Endothelial cell of umbilical vein (primary cell): ENCODE measurements at places on chromosomes 7 and 10.
A peak's percentile ranks its signal among the peaks of the same experiment; 100 is the strongest.

DNA sequence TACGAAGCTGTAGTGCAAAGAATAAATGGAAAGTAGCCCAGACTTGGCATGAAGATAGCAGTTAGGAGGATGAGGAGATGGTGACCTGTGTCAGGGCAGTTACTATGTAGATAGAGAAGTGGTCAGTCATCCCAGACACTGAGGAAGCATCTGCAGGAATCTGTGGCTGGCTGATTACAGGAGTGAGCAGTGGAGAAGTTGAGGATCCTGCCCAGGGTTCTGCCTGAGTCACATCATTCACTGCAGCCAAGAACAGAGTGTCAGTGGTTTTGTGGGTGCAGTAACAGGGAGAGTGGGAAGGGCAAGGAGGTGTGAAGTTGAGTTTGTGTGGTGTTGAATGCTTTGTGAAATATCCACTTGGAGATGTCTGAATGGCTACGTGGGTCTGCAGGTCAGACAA lies 676.4 kb upstream of the NRP1 start:
- no peak for DNase-seq

GRCh38 chr7:5396542-5396941 lies 27.1 kb downstream of the TNRC18 start:
- DNase-seq = no peak

- no peak for DNase-seq
These were observed 105.3 kb downstream of the PPP1R3A start for GRCh38 chr7:113813471-113813870.

GRCh38 chr10:70675496-70676161 lies 3.3 kb downstream of the ADAMTS14 start:
- DNase-seq = no peak

DNA sequence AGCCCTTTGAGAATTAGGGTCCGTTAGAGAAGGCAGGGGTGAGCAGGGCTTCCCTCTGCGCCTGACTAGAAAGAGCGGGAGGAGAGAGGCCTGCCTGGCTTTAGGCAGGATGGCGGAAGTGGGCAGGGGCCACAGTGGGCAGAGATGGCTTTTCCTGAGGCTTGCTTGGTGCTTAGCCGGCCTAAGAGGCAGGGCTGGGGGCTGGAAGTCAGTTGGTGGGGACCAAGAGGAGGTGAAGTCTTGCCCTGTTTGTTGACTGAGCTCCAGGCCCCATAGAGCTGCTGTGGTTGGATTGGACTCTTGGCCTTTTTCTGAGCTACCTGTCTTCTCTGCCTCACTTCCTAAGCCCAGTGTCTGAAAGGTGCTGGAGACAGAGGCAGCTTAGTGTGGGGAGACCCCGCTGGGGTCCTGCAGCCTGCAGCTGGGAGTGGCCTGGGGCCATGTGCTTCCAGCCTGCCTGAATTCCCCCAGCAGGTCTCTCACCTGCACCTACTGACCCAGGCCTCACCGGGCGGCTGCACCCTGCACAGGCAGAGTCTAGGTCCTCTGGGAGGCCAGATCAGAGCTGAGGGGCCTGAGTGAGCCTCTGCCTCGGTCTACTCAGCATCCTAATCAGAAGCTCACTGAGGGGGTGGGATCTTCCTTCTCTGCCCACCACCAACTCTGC lies 4.8 kb downstream of the FAM241B start:
- no peak for DNase-seq

- DNase-seq = no peak
These were observed 29.6 kb downstream of the MINPP1 start for GRCh38 chr10:87534173-87534858.

DNA sequence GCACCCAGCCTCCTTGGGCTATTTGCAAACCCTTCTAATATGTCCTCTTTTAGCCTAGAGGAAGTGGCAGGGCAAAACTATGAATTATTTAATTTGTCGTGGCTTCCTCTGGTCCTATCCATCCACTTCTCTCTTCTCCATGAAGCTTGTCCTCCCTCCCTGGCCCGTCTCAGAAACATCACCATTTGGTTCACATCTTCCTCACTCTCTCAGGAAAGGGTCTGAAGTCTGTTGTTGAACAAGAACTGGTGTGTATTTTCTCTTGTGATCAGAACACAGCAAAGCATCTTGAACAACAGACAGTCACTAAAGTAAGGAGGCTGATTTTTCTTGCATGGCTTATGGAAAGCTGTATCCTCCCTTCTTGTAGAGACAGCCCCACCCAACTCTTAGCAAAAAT lies 550.1 kb upstream of the NRP1 start:
- no peak for DNase-seq

GRCh38 chr10:76080991-76081390 lies 649.6 kb downstream of the LRMDA start:
- DNase-seq = no peak

DNA sequence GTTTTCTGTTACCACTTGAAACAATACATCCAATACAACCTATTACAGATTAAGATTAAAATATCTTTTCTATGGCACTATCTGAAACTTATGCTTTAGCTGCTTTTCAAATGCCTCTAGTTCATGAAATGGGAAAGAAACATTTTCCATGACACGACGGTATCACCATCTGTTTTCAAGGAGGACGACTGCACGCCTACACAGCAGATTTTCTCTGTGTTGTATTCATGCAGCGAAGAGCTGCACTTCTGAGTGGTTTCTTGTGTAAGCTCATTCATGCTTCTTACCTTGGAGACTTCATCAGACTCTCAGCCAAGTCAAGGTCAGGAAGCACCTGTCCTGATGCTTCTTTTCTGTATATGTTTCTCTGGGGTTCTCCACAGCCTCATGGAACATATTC lies 179.2 kb downstream of the DYNC1I1 start:
- DNase-seq = no peak

DNA sequence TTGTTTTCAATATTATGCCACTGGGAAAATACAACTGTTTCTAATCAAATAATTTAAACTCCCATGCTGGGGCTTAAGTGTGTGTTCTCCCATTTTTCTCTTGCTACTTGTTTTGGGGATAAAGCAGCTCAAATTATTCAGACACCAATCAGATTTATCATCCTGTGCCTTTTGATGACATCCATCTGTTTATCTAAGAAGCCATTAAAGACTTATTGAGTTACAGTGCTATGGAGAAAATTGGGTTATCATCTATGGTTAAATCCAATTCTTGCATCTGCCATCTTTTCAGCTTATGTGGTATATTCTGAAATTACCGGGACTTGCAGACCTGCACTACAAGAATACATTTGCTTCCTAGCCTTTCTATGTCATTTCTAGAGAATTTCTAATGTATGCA lies 401.2 kb downstream of the GFRA1 start:
- no peak for DNase-seq

GRCh38 chr10:113202011-113202410 lies 252.0 kb downstream of the TCF7L2 start:
- no peak for DNase-seq

- peak; percentile 90 for DNase-seq
These were observed 181.8 kb upstream of the FERD3L start for GRCh38 chr7:19327018-19327417.

- no peak for DNase-seq
These were observed 12.2 kb upstream of the CPA1 start for GRCh38 chr7:130367836-130368746.

GRCh38 chr10:50393784-50394467 lies 142.6 kb upstream of the ASAH2 start:
- peak; percentile 57 for DNase-seq

GRCh38 chr7:127862525-127862924 lies 168.7 kb downstream of the LRRC4 start:
- no peak for DNase-seq

- no peak for DNase-seq
These were observed 75.7 kb downstream of the VPS41 start for GRCh38 chr7:38833329-38833728.

- no peak for DNase-seq
These were observed 89.3 kb upstream of the CUX1 start for GRCh38 chr7:101728128-101728527.

DNA sequence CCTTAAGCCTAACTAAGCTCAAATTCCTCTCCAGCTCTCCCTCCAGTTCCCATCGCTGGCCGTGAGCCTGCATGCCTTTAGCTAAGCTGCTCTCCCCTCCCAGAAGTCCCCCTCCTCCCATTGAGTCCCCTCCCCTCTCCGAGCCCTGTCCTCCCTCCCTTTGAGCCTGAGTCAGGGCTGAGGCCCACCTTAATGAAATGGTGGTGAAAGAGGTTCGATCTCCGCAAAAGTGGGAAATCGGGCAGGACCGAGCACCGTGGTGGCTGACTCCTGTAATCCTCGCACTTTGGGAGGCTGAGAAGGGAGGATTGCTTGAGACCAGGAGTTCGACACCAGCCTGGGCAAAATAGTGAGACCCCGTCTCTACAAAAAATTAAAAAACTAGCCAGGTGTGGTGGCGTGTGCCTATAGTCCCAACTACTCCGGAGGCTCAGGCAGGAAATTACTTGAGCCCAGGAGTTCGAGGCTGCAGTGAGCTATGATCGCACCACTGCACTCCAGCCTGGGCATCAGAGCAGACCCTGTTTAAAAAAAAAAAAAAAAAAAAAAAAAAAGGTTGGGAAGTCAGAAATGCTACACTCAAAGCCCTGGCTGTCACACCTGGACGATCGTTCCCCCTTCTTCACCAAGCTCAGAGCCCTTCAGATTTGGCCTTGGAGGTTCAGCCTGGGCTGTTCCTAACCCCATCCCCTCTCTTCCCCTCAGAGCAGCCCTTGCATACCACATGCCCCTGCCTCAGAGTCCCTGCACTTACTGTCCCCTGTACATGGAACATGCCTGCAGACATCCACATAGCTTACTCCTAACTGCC lies 995 bp upstream of the CLDN3 start:
- no peak for DNase-seq

DNA sequence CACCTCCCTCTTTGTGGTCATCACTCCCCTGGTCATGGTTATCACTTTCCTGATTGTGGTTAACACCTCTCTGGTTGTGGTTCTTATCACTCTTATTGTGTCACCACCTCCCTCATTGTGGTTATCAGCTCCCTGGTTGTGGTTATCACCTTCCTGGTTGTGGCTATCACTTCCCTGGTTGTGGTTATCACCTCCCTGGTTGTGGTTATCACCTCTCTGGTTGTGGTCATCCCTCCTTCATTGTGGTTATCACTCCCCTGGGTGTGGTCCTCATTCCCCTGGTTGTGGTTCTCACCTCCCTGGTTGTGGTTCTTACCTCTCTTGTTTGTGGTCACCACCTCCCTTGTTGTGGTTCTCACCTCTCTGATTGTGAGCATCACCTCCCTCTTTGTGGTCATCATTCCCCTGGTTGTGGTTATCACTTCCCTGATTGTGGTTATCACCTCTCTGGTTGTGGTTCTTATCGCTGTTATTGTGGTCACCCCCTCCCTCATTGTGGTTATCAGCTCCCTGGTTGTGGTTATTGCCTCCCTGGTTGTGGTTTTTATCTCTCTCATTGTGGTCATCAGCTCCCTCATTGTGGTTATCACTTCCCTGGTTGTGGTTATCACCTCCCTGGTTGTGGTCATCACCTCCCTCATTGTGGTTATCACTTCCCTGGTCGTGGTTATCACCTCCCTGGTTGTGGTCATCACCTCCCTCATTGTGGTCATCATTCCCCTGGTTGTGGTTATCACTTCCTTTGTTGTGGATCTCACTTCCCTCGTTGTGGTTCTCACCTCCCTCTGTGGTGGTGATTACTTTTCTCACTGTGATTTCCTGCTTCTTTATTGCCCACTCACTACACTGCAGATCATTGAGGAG lies 106.7 kb downstream of the GPR26 start:
- DNase-seq = no peak

- no peak for DNase-seq
These were observed 45.6 kb downstream of the AP3M1 start for GRCh38 chr10:74104996-74105395.

DNA sequence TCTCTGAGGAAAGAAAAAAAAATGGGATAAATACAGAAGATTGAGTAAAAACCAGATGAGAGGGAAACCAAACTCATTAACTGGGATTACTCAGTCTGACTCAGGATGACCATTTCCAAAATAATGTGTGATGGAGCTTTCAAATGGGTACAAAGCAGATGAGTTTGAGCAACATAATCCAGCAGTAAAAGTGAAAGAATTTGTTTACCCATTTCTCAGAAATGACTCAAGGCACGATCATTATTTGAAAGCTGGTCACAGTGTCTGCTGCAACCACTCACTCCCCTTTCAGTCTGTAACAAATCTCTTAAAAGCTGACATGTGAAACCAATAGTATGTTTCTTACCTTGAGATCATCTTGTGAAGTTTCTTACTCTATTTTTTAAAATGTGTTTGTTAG lies 104.7 kb upstream of the KLF14 start:
- peak; percentile 62 for DNase-seq

DNA sequence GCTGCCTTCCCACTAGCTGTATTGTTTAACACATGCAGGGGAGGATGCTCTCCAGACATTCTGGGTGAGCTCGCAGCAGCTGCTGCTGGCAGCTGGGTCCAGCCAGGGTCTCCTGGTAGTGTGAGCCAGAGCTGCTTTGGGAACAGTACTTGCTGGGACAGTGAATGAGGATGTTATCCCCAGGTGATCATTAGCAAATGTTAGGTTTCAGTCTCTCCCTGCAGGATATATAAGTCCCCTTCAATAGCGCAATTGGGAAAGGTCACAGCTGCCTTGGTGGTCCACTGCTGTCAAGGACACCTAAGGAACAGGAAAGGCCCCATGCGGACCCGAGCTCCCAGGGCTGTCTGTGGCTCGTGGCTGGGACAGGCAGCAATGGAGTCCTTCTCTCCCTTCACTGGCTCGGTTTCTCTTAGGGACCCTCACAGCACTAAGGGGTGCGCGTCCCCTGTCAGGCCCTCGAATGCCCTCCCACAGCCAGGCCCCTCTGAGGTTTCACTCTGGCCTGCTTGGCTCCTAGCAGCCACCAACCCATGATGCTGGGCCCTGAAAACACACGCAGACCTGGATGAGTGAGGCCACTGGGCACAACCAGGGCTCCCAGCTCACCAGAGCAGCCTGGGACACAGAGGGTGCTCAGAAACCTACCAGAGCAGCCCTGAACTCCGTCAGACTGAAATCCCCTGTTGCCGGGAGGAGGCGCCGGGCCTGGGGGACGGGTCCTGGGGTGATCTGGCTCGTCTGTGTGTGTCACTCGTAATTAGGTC lies 173.0 kb upstream of the LANCL2 start:
- peak; percentile 35 for DNase-seq

DNA sequence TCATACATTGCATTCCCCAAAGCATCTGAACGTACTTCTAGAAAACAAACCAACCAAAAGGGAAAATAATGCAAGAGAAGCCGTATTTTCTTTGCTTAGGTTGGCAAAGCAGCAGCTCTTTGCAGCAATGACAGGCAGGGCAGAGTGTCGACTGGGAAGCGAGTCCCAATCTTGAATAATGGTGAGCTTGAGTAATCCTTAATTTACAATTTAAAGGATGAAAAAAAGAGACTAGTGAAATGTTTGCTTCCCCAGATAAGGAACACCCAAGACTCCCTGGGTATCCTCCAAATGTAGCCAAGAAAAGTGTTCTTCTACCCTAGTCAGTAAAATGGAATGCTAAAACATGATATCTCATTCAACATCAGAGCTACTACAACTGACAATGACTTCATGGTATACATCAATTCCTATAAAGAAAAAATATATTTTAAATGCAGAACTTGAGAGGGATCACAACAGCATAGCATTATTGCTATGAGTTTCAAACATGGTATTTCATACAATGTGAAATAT lies 32.0 kb downstream of the GPAM start:
- DNase-seq = no peak
